Stimulated activated CD8-positive, alpha-beta memory T cell treated with anti-CD3 and anti-CD28 coated beads, Interleukin-7, amount 100 ng/mL, for 48 hours (primary cell): ENCODE measurements at places on chromosomes 7 and 10.

- DNase-seq = no peak
Observed at GRCh38 chr7:3649250-3649649, 348.2 kb downstream of the SDK1 start.

GRCh38 chr10:29370097-29371092, 81.5 kb downstream of the LYZL1 start:
- no peak for DNase-seq

GRCh38 chr10:123648595-123648994, 17.6 kb upstream of the GPR26 start:
- DNase-seq = no peak

DNA sequence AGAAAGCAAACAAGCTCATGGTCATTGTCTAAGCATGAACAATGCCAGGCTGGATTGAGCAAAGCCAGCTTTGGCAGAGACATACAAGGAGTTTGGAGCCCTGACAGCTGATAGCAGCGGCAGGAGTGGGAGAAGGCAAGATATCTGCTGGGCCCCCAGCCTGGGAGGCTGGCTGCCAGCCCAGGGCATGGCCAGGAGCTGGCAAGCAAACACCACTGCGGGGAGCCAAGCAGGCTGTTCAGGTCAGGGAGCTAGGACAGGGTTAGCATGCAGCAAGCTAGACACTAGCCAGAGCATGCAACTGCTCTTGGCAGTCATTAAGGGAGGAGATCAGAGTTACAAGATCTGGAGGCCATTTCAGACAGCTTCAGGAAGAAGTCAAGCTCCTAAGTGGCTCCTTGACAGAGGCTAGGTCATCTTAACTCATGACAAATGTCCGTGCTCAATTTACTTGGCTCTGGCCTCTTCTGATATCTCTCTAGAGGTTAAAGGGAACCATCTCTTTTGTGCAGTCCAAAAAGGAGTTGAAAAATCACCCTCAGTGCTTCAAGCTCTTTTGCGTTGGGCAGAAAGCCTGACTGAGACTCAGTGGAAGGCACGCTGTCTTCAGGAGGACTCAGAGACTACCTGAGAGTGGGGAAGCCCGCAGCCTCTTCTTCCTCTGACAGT, 436.8 kb upstream of the C7orf33 start:
- no peak for DNase-seq
